ENCODE measurements at places on chromosomes 6 and 20. TPM values are rescaled to one million over a fixed set of nuclear protein-coding genes. Genes with fewer than 3 reads are reported as not detected.
A peak's percentile ranks its signal among the peaks of the same experiment; 100 is the strongest.

DNA sequence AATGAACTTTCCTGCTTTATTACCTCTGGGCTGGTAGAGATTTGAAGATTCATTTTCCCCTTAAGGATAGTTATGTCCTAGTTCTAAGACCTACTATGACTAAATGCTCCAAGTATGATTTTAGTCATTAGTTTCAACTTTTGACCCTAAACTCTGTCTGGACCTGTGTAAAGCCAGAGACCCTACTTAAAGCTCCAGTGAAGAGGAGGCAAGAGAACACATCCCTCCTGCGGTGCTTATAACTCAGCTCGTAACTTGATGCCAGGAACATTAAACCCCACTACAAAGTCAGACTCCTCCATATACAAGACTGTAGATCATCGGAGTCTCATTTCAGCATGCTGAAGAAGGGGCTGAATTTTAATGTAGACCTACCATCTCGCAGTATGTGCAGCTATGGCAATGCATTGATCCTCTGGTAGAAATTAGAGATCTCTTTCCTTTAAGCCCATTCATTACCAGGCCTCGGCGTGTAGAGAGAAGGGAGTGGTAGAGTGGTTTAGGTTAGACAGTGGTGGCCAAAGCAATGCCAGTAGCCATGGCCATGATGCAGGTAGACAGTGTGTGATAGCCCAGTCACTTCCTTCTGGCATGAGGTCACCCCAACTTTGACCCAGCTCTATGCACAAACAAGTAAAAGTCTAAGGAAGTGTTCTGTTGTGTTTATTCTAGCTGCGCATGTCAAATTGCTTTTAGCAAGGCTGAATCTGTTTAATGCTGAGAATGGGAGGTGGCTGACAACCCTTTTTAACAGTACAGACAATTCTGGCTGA lies 34.8 kb upstream of the MYB start:
- DNase-seq: no peak

- no peak for DNase-seq
These were observed 148.1 kb downstream of the ZDHHC14 start for GRCh38 chr6:157528931-157529653.

GRCh38 chr6:162151021-162151665 lies 576.4 kb downstream of the PRKN start:
- DNase-seq: no peak

DNA sequence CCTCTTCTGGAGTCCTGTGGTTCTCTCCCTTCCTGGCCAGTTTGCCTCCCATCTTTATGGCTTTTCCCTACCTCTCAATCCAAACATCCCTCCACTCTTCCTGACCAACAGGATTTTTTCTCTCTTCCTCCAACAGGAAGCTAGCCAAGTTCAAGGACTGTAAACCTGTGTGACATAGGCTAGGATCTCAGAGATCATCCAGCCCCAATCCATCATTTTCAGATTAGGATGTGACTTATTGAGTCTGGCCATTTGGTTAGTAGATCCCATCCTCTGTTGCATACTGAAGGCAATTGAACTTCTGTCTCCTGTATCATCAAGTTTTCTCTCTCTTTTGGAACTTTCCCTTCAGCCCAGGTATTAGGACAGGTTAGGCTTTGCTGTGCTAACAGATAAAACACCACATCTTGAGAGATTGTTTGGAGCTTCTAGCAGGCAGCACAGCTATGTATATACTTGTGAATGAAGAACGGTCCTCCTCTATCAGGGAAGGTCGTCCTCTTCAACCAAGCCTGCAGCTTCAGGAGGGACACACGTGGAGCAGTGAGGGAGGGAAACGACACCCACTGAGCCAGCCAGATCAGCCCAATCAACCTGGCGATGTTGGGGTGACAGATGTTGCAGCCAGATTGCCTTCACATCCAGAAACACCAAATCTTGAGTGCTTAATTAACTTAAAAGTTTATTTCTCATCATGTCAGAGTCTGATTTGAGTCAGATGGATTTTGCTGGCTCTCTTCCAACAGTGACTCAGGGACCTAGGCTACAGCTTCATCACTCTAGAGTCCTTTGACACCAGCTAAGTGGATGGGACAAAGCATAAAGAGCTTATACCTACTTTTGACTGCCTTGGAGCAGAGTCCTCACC lies 106.8 kb downstream of the GJA10 start:
- DNase-seq: no peak

DNA sequence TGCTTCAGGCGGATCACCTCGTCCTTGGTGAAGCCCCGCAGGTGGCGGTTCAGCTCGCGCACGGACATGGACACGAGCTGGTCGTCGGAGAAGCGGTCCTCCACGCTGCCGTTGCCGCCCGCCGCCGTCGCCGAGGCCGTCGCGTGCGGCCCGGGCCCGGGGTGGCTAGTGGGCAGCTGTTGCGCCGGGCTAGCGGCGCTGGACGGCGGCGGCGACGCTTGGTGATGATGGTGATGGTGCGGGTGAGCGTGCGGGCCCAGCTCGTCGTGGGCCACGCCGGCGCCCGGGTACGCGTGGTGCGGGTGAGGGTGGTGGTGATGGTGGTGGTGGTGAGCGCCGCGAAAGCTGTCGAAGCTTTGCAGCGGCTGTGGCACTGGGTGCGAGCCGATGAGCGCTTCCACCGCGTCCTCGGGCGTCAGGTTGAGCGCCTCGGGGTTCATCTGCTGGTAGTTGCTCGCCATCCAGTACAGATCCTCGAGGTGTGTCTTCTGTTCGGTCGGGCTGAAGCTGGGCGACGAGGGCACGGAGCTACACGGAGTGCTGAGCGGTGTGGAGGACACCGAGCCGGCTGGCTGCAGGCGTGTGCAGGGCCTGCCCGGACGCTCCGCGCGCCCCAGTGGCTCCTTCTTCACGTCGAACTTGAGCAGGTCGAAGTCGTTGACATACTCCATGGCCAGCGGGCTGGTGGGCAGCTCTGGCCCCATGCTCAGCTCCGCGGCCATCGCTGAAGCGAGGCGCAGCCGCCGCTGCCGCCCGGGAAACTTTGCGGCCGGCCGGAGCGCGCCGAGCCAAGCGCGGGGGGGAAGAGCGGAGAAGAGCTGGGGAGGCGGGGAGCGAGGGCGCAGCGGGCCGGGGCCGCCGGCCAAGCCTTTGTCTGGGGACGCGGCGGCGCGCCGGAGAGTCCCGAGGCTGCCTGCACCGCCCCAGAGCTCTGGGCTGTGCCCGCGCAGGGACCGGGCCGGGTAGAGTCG lies 622 bp downstream of the MAFB start:
- DNase-seq: peak; percentile 56

Gene ID1
- 103 TPM for total RNA-seq

- DNase-seq: no peak
These were observed 42.1 kb upstream of the TULP1 start for GRCh38 chr6:35554811-35555210.

Gene ZNF391
- total RNA-seq: 2.6 TPM

All from left cardiac atrium (tissue), 4 donors.